Adrenal gland (tissue), 19 donors: ENCODE measurements at places on chromosomes 11 and 22. TPM values are rescaled to one million over a fixed set of nuclear protein-coding genes. Genes with fewer than 3 reads are reported as not detected.

GRCh38 chr22:17638182-17638431 lies 450 bp upstream of the BCL2L13 start:
- DNase-seq = no peak

DNA sequence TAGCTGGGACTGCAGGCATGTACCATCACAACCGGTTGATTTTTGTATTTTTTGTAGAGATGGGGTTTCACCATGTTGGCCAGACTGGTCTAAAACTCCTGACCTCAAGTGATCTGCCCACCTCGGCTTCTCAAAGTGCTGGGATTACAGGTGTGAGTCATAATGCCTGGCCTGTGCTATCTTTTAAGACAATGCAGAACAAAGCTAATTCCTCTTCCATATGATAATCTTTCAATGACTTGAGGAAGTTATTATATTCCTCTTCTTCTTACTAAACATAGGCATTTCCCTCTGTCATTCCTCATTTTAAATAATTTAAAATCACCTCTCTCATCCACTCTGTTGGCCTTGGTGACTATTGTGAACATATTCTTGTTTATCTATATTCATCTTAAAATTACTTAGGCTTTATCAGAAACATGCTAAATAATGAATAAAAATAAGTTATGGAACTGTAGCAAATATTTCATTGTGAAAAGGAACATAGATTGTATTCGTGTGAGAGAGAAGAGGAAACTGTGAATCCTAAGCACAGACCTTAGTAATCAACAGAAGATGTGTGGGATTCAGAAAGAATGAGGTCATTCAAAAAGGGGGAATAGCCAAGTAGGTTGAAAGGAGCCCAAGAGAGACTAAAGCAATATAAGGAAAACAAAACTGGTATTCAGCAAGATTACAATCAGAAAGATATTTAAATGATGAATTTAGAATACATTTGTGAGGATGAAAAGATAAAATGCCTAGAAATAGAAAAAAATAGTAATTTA lies 269.4 kb downstream of the TTC28 start:
- no peak for DNase-seq

CLCF1 gene
- 0.69 TPM for total RNA-seq

DNA sequence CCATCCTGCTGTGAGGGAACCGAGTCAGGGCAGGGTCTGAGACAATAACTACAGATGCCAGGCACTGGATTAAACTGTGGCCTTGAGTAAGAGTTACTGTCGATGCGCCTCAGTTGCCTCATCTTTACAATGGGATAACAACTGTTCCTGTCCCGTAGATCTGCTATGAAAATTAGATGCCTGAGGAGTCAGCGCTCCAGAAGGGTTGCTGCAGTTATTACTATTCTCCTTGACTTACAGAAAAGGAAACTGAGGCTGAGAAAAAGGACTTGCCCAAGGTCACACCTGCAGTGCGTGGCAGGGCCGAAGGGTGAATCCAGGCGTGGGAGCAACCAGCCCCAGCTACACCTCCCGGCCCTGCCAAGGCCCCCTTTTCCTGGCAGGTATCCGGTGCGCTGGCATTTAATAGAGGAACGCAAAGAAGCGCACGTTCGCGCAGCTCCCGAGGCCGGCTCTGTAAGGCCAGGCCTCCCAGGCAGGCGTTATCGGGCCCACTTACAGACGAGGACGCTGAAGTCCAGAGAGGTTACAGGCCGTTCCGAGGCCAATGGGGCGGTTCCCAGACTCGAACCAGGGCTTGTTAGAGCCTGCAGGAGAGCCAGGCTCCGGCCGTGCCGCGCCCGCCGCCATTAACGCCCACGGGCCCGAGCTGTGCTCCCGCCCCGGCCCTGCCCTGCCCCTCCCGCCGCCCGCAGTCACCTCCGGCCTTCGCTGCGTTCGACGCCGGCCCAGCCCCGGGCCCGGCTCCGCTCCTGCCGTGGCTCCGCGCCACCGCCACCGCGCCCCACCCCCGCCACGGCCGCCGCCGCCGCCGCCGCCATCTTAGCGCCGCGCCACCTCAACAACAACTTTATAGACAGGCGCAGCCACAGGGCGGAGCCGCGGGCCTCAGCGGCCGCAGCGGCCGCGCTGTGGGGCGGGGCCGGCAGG lies at the start of gene C11orf68:
TSS of gene C11orf68 (minus strand) at position 852 of the 930 bp plus-strand sequence. CDS start at position 821, 31 bp downstream.
- DNase-seq = no peak

- no peak for DNase-seq
Observed at GRCh38 chr11:91350931-91351330, 873.7 kb upstream of the FAT3 start.

GRCh38 chr11:93840981-93841380 lies 9.4 kb downstream of the VSTM5 start:
- DNase-seq = no peak

GRCh38 chr11:19651028-19651427 lies 61.6 kb upstream of the NAV2 start:
- DNase-seq = no peak

DNA sequence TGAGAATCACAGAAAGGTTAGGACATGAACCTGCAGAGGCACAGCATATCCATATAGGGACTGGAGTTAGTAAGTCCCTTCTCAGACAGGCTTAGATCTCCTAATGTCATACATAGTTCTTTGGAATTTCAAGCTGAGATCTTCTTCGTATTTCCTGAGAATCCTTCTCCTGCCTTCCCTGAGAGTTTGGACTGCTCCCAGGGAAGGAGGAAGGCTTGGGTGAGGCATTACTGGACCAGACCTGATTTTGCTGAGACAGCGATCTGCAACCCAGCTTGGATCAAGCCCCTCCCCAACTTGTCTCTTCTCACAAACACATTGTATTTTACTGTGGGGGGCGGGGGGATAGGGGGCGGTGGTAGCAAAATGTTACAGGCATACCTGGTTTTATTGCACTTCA lies 108.5 kb downstream of the TSPAN18 start:
- no peak for DNase-seq

SCUBE2 gene
- 2.0 TPM for total RNA-seq

GRCh38 chr22:17832665-17833064 lies 58.4 kb upstream of the BID start:
- DNase-seq = peak; percentile 46

- DNase-seq = no peak
Observed at GRCh38 chr11:128715691-128716561, 22.1 kb downstream of the FLI1 start.

DNA sequence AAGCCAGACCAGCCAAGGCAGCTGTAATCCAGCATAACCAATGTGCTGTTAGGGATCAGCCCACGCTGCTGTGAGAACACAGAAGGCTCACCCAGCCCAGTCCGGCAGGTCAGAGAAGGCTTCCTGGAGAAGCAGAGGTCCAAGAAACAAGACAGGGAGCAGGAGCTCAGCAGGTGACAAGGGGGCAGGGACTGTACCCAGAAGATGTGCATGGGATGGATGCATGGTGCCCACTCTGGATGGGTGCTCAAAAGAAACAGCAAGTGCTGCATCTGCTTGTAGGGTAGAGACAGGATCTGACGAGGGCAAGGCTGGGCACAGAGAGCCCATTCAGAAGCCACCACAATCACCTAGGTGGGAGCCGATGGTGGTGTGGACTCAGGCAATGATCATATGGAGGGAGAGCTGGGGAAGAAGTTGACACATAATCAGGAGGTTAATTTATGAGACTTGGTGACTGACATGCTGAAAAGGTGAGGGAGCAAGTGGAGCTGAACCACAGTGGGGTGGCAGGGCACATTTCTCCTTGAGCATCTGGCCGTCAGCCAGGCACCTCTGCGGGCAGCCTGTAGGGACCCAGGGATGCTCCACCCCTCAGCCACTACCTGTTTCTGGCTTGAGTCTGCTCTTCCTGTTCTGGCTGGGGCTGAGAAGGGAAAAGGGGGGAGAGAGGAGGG lies 102.3 kb upstream of the DRD2 start:
- DNase-seq = no peak
